Right forelimb (tissue), 1 donor: ENCODE measurements at places on chromosomes 6 and 20.

DNA sequence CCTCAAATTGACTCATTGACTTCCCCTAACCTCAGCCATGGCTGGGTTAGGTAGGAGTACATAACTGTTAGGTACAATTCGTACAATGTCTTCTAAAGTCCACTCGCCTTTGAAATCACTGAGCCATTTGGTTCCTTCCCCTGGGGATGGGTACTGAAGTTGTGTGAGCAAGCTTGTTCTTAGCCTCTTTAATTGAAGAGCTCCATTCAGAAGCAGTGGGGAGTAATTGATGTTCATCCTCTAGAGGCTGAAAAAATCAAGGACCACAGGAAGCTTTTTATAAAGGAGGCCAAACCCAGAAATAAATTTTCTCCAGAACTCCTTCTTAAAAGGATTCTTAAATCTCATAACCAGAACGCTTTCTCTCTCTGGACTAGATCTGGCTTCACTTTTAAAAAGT lies 60.6 kb downstream of the ANKS1A start:
- no peak for DNase-seq

- no peak for DNase-seq
Measured at GRCh38 chr6:37727996-37728395, 30.3 kb upstream of the MDGA1 start.

DNA sequence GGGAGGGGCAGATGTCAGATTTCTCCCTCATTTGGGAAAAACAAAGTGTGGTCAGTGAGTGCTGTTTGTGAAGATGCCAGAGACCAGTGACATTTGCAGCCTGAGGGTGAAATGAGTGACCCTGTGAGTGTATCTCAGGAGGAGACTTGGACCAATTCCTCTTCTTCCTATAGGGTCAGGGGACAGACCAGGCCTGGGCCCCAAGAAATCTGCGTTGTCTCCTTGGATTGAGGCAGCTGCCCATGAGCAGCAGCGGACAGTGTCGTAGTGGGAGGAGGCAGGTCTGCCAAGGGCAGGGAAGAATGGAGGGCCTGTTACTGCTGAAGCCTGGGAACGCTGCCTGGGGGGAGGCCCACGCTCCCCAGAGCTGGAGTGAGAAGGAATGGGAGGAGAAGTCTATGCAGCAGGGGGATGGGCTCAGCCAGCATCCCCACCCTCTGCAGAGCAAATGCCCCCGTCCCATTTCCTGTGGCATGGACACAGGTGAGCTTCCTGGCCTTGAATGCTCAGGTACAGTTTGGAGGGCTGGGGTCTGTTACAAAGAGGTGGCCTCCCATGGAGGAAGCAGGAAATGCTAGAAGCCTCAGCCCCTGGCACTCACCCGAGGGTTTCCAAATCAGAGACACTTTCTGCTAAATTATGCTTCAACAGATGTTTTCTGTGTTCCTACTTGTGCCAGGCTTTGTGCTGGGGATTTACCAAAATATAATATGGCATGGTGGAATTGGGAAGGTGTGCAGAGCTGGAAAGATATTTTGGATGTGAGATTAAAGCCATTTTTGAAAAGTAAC lies 29.8 kb downstream of the DAAM2 start:
- peak; percentile 73 for DNase-seq

- DNase-seq = no peak
Measured at GRCh38 chr20:13243826-13244376, 22.8 kb downstream of the ISM1 start.

DNA sequence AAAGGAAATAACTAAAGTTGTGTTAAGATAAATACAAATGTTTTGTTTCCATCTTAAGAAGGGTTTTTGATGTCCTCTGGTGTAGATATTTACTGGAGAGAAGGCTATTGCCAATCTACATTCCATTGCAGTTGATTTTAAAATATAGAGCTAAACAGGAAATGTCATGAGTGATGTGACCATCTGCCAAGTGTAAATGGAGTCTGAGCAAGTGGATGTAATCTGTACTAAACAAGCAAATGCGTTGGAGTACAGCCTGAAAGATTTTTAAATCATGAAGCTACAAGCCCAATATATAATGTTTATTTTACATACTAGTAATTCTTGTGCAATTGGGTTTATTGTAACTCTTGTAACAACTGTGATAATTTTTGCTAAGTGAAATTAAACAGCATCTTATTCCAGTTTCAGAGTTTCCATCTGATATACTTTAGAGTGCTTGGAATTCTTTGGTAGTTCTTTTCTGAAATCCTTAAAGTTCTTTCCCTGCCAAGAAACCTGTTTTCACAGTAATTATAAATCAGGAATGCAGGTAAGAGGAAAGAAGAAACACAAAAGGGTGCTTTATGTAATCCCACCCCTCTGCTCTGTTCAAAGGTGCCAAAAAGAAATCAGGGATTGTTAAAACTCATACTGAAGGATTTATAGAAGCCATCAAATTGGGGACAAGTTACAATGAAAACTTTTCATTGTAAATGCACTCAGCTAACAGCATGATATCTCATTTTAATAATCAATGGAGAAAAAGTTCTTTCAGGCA lies 47.2 kb upstream of the FLRT3 start:
- DNase-seq = no peak

GRCh38 chr6:77822265-77822664 lies 169.4 kb downstream of the MEI4 start:
- DNase-seq = no peak

GRCh38 chr6:10531942-10532341 lies 10.8 kb downstream of the GCNT2 start:
- DNase-seq = no peak

- DNase-seq = no peak
Measured at GRCh38 chr6:104885518-104886043, 25.9 kb upstream of the HACE1 start.

GRCh38 chr20:61291166-61291829 lies 39.2 kb downstream of the CDH4 start:
- no peak for DNase-seq

DNA sequence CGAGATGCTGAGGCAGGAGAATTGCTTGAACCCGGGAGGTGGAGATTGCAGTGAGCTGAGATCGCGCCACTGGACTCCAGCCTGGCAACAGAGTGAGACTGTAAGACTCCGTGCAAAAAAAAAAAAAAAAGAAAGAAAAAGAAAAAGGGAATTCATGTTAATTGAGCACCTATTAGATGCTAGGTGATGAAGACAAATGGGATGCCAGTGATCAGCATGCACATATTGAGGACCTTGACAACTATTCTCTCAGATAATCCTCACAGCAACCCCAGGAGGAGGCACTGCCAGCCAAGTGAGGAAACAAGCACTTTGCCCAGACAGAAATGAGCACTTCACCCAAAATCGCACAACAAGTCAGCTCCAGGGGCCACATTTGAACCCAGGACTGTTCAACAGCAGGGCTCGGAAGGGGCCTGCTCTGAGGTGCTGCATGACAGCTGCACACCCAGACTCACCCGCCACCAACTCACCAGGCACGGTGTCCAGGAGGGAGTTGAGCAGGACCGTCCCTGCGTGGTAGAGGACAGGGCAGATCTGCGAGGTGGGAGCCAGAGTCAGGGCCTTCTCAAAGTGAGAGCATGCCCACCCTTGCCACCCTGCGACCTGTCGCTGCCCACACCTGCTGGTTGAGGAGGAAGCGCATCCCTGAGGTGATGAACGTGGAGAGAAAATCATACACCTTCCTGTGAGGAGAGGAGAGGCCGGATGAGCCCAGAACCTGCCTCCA lies 4.6 kb downstream of the PLTP start:
- DNase-seq = no peak

DNA sequence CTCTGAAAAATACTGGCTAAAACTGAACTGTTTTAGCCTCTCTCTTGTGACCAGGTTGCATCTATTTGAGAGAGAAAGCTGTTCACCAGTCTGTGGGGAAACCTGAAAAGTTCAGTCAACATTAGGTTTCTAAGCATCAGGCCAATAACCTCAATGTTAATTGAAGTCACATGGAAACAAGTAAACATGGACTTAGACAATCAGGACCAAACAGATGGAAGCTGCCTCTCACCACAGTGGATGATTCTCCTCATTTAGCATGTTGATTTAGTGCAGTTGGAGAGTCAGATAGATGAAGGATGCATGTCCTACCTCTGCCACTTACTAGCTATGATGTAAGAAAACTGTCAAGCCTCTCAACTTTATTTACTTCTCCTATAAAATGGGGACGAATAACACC lies 18.2 kb downstream of the SCGN start:
- no peak for DNase-seq

DNA sequence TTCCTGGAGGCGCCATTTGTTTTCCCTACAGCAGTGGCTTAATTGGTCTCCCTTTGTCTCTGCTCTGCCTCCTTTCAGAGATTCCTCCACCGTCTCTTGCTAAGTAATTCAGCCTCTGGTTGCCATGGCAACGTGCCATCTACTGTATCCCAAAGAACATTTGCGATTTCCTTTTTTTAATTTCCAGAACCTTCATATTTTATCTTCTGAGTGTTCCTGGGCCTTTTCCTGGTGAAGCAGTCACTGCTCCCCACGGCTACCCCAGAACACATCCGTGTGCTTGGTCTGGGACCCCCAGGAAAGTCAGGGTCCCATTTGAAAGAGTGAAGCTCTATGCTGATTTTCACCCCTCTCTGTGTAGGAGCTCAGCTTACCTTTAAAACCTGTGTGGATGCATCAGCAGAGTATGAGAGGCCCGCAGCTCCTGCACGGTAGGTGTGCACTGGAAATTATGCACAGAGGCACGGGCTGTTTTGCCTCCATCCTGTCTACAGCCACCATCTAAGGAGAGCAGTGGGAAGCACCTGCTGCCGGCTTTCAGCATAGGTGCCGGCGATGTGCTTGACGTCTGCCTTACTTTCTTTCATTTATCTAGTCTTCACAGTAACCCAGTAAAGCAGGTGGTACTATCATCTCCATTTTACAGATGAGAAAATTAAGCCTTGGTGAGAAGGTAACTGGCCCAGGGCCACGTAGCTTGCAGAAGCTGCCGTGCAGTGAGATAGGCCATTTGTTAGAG lies 122.8 kb downstream of the SYCP2 start:
- DNase-seq = peak; percentile 21

GRCh38 chr6:89314692-89315091 lies 407 bp downstream of the GABRR2 start:
- DNase-seq = no peak

- no peak for DNase-seq
Measured at GRCh38 chr6:135475292-135475886, 22.2 kb downstream of the AHI1 start.

DNA sequence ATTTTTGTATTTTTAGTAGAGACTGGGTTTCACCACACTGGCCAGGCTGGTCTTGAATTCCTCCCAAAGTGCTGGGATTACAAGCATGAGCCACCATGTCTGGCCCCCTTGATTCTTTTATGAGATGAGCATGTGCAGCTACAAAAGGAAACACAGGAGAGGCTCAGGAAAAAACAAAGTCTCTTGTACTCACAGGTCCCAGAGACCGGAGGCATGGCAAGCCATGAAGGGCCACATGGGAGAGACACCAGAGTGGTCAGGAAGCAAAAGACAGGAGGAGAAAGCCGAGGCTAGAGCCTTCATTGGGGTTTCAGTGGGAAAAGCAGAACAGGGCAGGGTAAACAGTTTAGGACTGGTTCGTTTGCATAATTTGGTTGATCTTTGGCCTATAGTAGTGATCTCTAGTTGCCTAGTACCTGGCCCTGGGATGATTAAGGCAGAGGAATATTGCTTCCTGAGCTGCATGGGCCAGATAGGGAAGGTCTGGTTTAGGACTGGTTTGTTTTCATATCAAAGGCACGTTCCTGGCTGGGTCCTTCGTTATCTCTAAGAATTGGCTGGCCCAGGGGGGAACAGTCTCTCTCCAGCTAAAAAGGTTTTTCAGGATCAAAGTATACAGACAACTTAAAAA lies 48.2 kb upstream of the PRND start:
- DNase-seq = no peak

GRCh38 chr6:79943133-79943532 lies 4.2 kb downstream of the ELOVL4 start:
- DNase-seq = no peak

DNA sequence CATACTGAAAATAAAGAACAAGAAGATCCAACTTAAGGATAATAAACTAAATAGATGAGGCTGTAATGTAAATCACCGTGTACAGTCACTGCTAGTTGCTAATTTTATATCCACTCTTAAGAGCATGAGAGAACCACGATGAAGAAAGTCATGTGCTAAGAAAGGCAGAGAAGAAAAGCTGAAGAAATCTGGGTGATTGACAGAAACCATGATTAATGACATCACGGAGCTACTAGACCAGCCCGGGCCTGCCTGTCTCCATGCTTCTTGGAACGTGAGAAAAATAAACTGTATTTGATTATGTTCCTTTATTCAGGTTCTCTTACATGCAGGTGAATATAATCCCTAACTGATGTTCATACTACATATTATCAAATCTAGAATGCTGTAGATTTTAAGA lies 84.2 kb upstream of the E2F3 start:
- no peak for DNase-seq

GRCh38 chr20:44646641-44647274 lies 4.7 kb downstream of the ADA start:
- DNase-seq = no peak

DNA sequence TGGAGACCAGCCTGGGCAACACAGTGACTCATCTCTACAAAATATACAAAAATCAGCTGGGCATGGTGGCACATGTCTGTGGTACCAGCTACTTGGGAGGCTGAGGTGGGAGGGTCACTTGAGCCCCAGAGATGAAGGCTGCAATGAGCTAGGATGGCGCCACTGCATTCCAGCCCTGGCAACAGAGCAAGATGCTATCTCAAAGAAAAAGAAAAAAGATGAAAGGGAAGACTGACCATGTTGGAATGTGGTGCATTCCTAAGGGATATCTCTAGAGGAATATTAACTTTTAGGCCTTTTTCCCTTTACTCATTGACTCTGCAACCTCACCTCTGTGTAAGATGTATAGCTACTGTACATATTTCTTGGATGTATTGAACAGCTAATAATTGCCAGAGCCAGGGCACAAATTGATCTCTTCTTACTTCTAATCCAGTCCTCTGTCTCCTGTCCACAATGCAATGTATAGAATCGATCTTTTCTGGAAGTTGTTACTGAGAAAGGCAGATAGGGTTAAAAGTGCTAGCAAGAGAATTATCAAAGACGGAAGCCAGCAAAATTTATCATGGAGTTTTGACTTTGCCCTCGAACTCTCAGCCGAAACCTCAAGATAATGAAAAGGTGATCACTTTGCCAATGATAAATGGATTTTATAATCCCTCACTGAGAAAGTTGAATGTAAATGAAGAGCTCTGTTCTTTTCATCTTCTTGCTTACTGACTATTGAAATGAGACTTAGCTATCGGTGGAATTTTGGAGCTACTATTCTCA lies 46.3 kb downstream of the GCNT2 start:
- no peak for DNase-seq

DNA sequence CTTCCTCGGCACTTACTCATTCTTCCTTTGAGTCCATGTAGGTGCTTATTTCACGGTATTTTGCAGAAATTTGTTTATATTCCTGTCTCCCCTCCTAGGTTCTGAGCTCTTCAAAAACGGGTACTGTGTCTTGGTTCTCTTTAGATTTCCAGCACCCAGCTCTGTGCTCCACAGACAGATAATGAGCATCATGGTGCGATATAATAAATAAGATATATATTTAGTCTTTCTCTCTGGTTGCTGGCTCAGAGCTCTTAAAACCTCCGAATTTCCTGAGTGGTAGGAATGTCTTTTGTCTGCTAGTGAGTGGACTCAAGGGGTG lies 108.1 kb upstream of the GPR6 start:
- DNase-seq = no peak
